Astrocyte of the cerebellum (primary cell): ENCODE measurements at places on chromosomes 1 and 21.
A peak's percentile ranks its signal among the peaks of the same experiment; 100 is the strongest.

DNA sequence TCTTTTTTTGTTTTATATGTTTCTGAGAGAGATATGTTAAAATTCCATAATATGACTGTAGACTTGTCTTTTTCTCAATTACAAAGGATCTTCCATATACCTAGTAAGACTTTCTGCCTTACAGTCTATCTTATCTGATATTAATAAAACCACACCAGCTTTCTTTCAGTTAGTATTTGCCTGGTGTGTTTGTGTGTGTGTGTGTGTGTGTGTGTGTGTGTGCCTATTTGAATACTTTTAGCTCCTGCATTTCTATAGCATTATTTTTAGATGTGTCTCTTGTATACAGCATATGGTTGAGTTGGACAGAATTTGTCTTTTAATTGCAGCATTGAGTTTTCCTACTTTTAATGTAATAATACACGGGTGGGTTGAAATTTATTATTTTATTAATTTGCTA lies 27.5 kb downstream of the ST6GALNAC3 start:
- no peak for DNase-seq

DNA sequence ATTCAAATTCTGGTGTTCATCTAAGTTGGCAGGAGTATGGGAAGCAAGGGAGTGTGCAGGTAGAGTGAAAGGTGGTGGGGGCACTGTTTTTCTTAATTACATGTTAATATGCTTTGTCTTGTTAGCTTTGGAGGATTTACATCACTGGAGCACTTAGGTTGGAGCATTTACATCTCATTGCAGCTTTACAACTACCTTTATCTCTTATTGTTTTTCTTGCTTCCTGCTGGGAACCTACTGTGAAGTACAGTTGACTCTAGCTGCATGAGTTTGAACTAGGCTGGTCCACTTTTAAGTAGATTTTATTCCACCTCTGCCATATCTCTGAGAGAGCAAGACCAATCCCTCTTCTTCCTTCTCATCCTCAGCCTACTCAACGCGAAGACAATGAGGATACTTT lies 554.8 kb upstream of the B3GALT2 start:
- DNase-seq = no peak

- peak; percentile 82 for DNase-seq
Measured at GRCh38 chr1:21334214-21335087, 44.2 kb upstream of the ECE1 start.

- no peak for DNase-seq
Measured at GRCh38 chr1:91765293-91765692, 120.7 kb downstream of the TGFBR3 start.

- no peak for DNase-seq
Measured at GRCh38 chr1:150563340-150564038, 14.3 kb downstream of the ADAMTSL4 start.

GRCh38 chr1:93681101-93681988 lies at the start of gene BCAR3:
TSS of gene BCAR3 (minus strand) at chr1:93681837. CDS start at chr1:93674930, 6,907 bp downstream.
- DNase-seq = no peak

DNA sequence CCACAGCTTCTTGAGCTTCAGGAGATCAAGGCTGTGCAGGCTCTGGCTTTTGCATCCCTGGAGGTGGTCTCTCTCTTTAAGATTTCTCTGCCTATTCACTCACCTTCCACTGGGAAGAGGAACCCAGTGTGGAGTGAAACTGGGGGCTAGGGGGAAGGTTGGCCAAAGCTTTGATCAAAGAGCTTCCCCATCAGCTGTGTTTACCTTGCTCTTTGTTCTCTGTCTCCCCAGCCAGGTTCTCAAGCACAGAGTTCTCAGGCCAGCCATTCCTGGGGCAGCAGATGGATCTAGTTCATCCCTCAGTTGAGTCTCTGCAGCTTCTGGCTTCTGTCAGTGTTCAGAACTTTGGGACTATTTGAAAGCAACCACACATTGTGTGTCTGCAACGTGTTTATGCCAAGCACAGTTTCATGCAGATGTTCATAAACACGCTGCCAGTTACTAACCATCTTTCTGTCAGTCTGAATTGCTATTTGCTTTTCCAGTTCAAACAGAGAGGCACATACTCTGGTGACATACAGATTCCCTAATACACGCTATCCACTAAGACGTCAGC lies 17.2 kb upstream of the MRPS14 start:
- no peak for DNase-seq

DNA sequence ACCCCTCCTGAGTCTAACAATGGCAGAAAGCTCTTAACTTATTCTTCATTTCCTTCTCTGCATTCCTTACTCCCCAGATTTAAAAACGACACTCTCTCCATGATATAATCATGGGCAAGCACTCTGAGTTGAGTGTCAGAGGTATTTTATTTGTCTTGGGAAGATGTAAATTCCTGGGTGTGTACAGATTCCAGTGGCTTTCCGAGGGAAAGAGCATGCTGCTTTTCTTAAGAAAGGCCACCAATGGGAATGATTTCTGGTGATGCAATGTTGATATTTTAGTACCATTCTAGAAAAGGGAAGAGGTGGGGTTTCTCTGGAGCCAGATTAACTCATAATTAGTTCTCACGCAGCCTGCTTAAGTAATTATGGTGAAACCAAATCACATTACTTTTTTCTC lies 47.8 kb upstream of the BTG3 start:
- DNase-seq = peak; percentile 66
